Stimulated activated CD4-positive, alpha-beta T cell treated with anti-CD3 and anti-CD28 coated beads, Interleukin-2, amount 100 ng/mL, for 24 hours (primary cell): ENCODE measurements at places on chromosomes 6 and 20.

DNA sequence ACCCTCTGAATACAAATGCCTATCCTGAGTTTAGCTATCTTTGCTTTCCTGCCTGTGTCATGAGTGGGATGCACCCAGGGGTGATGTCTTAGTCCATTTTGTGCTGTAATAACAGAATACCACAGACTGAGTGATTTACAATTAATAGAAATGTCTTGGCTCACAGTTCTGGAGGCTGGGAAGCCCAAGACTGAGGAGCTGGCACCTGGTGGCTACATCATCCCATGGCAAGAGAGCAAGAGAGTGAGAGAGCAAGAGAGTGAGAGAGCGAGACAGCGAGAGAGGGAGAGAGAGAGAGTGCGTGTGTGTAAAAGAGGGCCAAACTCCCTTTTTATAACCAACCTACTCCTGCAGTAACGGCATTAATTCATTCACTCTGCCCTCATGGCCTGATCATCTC lies 76.8 kb downstream of the PRDM1 start:
- DNase-seq = no peak

DNA sequence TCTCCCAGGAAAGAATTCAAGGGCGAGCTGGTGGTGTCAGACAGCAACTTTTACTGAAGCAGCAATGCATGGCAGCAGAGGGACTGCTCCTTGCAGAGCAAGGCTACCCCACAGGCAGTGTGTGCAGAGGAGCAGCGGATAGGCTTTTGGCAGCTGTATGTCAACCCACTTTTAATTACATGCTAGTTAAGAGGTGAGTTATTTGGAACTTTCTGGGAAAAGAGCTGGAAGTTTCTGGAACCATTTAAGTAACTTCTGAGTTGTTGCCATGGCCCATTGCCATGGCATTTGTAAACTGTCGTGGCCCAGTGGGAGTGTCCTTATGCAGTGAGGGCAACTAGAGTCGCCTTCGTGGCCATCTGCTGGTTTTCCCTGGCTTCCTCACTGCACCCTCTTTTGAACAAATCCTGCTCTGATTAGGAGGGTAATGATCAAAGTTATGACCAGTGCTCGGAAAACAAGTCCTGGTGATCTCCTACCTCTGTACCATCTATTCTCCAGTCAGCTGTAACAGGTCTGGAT lies 34.0 kb downstream of the BPIFB4 start:
- no peak for DNase-seq

DNA sequence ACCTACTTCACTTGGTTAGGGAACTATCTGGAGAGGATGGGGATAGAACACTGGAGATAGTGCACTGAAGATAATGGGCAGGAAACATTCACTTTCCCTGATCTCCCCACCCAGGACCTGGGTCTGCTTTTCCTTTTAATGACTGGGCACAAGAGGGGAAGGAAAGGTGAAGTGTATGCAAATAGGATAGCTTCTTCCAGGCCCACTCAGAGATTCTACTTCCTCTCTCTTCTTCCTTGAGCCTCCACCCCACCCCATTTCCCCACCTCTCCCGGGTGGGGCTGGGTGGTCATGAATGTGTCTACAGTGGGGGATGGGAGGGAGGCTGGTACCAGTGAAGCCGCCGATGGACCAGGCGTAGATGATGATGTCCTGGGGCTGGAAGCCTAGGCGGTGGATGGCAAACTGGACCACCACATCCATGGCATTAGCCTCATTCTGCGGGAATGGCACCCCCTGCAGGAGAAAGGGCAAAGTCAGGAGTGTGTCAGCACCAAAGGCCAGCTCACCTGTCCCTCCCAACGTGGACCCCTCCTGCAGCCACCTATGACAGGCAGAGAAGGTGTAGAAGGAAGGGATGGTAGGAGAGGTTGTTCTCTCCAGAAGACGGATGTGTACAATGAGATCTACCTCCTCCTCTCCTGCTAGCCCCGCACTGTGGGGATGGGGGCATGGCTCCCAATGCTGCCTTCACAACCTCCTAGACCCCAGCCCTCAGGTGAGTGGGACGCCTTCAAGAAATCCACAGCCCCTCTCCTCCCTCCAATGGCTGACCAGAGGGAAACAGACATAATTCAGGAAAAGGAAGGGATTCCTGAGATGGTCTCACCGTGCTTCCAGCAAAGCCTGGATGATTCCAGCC lies 8.6 kb upstream of the LY6G5C start:
- DNase-seq = no peak

- DNase-seq = no peak
These were observed 119.0 kb upstream of the DST start for GRCh38 chr6:56761651-56762050.

- no peak for DNase-seq
These were observed 71.3 kb upstream of the IYD start for GRCh38 chr6:150297327-150298029.

- no peak for DNase-seq
These were observed 104.1 kb downstream of the TCP11 start for GRCh38 chr6:35036828-35037663.

- peak; percentile 98 for DNase-seq
These were observed at the start of gene NFKBIE for GRCh38 chr6:44265007-44265721. TSS of gene NFKBIE (minus strand) at chr6:44265551. CDS start at chr6:44265346, 205 bp downstream.

DNA sequence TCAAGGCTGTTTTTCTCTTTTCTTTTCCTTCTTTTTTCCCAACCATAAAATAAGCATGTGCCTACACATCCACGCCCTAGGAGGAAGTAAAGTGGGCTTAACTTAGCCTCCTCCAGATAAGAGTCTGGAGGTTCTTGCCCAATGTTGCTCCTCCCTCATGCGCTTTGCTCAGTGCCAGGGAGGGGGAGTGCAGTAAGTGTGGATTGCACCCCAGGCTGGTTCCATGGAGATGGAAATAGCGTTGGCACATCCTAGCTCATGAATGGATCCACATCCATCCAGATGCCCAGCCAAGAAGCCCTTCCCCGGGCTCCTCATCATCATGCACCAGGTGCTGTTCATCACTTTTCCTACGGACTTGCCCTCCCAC lies 58.2 kb downstream of the NEDD9 start:
- no peak for DNase-seq

GRCh38 chr6:129485746-129486145 lies 224.2 kb downstream of the ARHGAP18 start:
- DNase-seq = no peak

GRCh38 chr20:22768266-22769178 lies 184.2 kb upstream of the FOXA2 start:
- no peak for DNase-seq

- peak; percentile 48 for DNase-seq
These were observed 131.4 kb upstream of the TRAF3IP2 start for GRCh38 chr6:111737065-111737521.

- DNase-seq = no peak
These were observed 32.8 kb upstream of the KCNQ5 start for GRCh38 chr6:72589096-72589495.
